ENCODE measurements at places on chromosomes 6 and 20.

DNA sequence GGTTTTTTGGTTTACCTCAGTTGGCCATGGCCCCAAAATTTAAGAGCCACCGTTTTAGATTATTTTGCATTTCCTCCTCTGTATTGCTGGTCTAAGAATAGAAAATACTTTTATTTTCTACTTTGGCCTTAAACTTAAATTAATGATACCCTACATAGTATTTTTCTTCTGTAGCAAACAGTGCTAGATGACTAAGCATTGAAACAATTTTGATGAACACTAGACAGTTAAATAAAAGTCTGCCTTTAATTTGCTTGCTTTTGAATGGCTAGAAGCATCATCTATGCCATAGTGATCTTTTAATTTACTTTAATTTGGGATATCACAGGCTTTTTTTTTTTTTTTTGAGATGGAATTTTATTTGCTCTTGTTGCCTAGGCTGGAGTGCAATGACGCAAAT is 106.4 kb downstream of the CD109 start:
- no peak for DNase-seq

GRCh38 chr6:79941489-79942151 is 5.7 kb downstream of the ELOVL4 start:
- no peak for DNase-seq

- no peak for DNase-seq
Observed at GRCh38 chr20:47397652-47398301, 41.3 kb upstream of the ZMYND8 start.

DNA sequence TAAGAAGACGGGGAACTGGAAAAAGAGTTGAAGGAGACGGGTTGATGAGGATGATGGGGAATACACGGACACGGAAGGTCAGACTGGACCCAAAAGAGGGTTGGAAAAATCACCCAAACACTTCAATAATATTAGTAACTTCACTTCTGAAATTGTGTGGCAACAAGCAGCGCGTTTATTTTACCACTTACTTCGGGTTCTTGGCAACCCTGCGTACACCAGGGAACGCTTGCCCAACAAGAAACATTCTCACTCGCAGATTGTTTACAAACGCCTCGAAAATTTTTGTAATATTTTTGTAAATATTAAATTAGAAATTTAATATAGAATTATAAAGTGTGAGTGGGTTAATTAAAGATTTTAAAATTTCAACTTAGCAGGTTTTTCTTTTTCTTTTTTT is 99.5 kb downstream of the CEBPB start:
- DNase-seq: no peak

- no peak for DNase-seq
Observed at GRCh38 chr6:165417278-165417865, 108.0 kb upstream of the C6orf118 start.

DNA sequence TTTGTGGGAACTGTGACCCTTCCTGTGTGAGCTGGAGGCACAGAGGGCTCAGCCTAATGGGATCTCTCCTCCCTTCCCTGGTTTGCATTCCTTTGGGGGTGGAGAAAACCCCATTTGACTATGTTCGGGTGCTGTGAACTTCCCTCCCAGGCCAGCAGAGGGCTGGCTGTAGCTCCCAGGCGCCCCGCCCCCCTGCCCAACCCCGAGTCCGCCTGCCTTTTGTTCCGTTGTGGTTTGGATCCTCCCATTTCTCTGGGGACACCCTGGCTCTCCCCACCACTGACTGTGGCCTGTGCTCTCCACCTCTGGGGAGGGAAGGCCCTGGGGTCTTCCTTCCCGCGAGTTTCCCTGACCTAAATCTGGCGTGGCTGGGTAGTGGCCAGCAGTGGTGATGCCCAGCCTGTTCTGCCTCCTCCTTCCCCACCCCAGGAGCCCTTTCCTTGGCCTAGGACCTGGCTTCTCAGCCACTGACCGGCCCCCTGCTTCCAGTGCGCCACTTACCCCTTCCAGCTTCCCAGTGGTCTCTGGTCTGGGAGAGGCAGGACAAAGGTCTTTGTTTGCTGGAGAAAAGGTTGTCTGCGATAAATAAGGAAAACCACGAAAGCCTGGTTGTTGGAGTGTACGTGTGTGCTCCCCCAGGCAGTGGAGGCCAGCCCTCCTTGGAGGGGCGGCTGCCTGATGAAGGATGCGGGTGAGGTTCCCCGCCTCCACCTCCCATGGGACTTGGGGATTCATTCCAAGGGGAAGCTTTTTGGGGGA is 4.9 kb downstream of the VEGFA start:
- peak; percentile 88 for DNase-seq

GRCh38 chr6:115613488-115613887 is 447.2 kb downstream of the FRK start:
- no peak for DNase-seq

GRCh38 chr20:22480336-22480735 is 104.0 kb downstream of the FOXA2 start:
- no peak for DNase-seq

GRCh38 chr6:5990786-5991185 is 15.9 kb downstream of the NRN1 start:
- DNase-seq: no peak

DNA sequence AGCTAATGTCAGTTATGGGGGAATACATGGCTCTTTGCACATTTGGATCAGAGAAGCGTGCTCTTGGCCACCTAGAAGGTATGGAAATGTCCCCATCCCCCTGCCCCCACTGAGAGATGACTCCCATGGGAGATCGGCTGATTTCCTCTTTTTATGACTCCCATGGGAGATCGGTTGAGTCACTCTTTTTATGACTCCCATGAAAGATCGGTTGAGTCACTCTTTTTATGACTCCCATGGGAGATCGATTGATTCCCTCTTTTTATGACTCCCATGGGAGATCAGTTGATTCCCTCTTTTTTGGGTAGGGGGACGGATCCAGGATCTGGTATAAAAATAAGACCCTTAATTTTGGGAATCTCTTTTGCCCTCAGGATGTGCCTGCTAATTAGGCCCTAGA is 10.3 kb upstream of the TAAR9 start:
- DNase-seq: no peak

DNA sequence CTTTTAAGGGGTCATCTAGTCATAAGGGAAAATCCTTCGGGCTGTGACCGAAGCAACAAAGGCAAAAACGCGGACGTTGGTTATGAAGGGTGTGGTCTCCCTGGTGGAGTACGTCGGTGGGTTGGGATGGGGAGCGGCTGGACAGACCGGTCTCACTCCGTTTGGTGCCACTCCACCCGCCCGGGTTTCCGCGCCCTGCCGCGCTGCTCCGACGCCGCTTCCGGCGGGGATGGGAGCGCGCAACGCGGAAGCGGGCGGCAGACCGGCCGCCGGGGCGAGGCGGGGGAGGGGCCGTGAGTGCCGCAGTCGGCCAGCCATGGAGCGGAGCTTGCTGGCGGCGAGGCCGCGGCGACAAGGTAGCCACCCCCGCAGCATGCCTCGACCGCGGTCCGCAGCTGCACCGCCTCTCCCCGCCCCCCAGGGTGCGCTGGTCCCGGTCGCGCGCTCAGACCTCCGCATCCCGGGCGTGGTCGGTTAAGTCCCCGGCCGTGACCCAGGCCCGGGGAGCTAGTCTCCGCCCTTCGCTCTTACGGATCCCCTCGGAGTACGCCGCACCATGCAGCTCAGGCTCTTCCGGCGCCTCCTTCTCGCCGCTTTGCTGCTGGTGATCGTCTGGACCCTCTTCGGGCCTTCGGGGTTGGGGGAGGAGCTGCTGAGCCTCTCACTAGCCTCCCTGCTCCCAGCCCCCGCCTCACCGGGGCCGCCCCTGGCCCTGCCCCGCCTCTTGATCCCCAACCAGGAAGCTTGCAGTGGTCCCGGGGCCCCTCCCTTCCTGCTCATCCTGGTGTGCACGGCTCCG is at the start of gene B3GALT4:
B3GALT4 (plus strand) TSS at position 260 of the 799 bp plus-strand sequence; CDS start at position 557, 297 bp downstream.
- DNase-seq: peak; percentile 86

DNA sequence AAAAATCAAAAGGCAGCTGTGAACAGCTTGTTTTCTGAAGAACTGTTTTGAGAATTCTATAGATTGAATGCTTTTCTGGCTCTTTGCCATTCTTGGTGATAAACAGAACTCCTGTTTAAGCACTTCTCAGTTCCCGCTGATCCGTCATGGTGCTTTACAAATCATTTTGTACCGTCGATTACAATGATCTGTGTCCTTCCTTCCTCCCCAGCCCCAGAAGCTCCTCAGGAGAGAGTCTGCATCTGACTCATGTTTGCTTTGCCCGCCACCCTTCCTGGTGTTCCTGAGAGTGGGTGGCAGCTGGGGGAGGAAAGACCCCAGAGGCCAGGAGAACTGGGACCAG is 538.6 kb upstream of the MARCKS start:
- DNase-seq: no peak

DNA sequence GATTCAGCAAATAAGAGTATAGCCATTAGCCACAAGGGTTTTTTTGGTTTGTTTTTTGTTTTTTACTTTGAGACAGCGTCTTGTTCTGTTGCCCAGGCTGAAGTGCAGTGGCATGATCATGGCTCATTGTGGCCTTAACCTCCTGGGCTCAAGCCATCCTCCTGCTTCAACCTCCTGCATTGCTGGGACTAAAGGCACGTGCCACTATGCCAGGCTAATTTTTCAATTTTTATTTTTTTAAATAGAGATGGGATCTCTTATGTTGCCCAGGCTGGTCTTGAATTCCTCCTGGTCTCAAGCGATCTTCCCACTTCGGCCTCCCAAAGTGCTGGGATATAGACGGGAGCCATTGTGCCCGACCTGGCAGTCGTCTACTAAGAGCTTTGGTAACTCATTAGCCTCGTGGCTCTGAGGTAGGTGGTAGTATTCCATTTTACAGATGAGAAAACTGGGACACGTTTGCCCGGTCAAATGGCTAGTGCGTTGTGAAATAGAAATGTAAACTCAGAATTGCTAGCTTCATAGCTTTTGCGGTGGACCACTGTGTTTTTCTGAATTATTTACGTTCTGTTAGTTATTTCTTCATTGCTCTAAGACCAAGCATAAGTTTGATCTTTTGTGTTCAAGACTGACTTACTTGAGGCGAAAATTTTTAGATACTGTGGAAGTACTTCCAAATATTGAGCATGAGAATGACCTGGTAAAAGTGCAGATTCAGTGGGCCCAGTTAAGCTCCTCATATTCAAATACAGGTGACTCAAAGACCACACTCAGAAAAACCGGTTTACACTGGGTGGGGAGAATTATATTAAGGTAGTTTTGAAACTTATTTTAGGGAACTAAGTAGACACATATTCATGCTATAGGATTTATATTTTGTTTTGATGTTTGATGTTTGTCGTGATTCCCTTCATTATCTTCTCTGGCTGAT is 2.1 kb downstream of the PANK2 start:
- no peak for DNase-seq

DNA sequence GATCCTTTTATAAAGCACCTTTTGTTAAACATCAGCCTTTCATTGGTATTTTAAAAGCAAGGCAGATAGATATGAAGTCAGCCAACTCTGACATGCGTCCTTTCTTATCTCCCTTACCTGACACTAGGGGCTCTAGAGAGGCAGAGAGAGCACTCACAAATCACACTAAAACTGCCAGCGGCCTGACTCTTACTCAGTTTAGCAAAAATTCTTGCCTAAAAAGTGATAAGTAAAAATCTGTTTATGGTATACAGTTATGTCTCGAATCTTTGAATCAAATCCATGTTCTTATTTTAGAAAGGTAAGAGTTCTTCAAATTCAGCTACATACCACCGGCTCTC is 10.4 kb upstream of the TDRD6 start:
- DNase-seq: no peak

DNA sequence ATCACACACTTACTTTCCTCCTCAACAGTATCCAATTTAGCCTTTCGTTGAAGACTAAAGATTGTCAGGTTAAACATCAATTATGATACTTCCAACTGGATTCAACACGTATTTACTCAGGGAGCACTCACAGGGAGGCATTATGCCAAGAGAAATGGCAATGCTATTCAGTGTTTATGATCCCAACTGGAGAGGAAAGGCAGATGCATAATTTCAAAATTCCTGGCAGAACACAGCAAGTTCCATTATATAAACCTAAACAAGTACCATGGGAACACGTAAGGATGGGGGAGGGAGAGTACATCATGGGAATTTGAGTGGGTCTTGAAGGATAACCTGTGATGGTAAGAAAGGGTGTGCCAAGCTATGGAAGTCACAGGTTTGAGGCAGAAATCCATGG is 112.7 kb downstream of the ISM1 start:
- DNase-seq: no peak

- DNase-seq: no peak
Observed at GRCh38 chr6:165769884-165770283, 106.8 kb upstream of the PDE10A start.

Data from GM10248 (cell line).